ENCODE measurements at places on chromosomes 5 and 9. TPM values are rescaled to one million over a fixed set of nuclear protein-coding genes. Genes with fewer than 3 reads are reported as not detected.

DNA sequence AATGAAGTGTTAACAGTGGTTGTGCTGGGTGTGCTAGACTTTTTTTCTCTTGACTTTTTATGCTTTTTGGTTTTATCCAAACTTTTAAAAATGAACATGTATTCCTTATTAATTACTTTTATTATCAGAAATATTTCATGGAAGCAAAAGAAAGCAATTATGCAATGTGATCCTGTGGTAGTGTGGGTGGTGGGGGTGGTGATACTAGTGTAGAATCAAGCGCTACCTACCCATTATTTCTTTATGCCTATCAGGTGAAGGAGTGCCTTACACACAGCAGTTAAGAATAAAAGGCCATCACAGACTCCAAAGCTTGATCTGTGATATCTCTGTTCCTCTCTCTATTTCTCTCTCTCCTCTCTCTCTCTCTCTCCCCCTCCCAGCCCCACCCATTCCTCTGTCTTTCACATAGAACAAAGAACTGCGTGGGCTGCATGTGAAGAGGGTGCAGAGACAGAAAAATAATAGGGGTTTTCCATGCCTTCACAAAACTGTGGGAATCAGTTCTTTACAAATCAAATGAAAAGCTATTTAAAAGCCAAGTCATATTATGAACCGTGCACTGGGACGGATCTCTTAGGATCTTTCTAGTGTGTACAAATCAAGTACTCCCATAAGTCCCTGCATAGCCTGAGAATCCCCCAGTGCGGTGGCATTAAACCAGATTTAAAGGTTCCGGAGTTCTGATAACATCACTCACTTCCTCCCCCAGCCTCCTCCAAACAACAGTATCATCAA, 351.2 kb downstream of the RAB3C start:
- no peak for DNase-seq

GRCh38 chr5:56190497-56190896, 42.6 kb downstream of the ANKRD55 start:
- no peak for DNase-seq

DNA sequence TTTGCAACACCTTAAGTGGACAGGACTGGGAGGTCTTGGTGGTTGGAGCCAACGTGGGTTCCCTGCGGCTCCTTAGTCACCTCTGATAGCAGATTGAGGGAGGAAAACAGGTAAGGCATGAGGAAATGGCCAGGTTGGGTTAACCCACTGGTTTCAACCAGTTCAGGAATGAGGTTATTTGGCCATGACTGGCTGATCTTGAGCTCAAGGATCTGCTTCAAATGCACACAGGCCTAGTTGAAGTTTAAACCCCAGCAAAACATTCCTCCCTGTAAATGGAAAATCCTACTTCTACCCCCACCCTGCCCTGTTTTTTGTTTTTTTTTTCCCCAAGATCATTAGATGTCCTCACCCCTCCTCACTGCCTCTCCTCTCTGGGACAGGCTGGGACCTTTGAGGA, 3.2 kb upstream of the NUP214 start:
- DNase-seq = no peak

DNA sequence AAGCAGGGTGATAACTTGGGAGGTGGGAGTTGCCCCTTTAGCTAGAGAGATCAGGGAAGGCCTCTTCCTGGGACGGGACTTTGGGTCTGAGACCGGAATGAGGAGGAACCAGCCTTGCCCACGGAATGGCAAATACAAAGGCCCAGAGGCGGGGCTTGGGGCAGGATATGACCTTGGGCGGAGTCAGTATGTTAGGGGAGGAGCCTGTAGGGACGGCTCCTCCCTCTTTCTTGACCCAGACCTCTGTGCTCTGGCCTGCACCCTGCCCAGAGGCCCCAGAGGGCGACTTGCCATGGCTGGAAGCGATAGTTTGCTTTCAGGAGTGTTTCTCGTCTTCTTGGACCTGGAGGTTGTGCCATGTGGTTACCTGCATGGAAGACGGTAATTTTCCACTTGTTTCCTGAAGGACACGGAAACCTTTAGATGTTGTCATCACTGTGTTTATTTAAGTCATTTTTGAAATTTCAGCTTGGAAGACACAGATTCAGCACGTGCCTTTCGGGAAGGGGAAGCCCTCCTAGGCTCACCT, 85.6 kb downstream of the DAB2IP start:
- peak; percentile 88 for DNase-seq

DNA sequence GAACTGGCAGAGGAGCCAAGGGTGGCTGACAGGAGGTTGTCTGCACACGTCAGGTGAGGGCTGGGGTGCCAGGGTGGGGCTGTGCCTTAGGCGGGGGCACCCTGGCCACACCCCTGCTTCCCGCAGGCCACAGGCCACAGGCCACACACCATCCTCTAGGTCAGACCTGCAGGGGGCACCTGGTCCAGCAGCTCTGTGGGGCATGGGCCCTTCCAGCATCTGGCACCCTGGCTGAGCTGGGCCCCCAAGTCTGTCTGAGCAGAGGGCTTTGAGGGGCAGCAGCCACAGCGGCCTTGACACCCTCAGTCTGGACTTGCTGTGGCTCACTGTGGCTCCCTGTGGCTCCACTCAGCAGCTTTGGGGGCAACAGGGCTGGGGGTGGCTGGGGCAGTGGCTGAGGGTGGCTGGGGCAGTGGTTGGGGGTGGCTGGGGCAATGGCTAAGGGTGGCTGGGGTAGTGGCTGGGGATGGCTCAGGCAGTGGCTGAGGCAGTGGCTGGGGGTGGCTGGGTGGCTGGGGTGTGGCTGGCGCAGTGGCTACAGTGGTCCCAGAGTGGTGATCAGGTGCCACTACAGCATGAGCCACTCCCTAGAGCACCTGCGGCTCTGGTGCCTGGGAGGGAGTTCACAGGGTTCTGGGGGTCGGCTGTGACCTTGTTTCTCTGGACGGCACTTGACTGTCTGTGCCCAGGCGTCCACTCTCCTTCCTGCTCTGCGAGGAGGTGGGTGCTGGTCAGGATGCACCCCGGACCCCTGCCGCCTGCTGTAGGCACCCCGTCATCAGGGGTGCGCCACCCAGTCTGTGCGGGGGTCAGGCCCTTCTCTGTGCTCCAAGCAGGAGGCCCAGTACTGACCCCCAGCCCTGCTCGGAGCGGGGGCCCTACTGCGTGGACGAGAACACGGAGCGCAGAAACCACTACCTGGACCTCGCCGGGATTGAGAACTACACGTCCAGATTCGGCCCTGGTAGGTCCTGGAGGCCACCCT, 27.1 kb downstream of the NKD2 start:
- no peak for DNase-seq

DNA sequence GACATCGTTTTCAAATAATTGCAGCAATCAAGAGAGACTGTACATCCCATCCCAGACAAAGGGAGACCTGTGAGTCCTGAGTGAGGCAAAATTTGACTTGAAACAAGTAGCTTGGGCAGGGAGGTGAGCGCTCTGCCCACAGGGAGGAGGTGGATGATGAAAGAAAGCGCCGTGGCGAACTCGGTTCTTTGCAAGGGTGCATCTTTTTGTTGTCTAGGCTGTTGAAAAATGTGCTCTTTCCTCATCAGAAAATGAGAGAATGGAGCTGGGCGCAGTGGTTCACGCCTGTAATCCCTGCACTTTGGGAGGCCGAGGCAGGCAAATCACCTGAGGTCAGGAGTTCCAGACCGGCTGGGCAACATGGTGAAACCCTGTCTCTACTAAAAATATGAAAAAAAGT, 150.5 kb downstream of the GAPVD1 start:
- no peak for DNase-seq

- no peak for DNase-seq
These were observed 337.5 kb downstream of the ZNF608 start for GRCh38 chr5:124408738-124409453.

DNA sequence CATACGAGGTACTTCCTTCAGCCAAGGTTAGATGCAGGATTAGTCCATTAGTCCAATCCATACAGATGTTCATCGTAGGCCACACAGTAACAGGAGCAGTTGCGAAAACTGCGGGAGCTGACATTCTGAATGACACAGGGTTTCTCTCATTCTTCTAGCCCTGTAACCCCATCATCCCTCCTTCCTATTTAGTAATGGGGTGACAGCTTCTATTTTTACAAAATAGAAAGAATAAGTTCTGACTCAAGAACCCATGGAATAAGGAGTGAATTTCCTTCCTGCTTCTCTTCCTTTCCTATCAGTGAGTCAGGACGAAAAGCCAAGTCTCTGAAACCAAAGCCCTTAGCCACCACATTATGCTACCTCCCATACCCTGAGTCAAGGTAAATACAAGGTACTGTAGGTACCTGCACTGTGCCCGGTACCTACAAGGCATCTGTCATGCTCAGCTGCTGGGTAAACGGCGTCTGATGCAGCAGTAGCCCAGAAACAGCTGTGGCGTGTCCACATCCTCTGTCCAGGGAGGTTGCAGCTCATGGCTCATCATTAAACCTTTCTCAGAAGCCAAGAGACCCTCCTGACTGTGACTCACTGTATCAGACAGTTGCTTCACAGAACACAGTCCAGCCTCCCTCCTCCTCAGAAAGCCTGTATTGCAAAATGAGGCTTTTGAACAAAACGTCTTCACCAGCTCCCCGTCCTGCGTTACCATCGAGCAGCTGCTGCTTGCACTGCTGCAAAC, 84.2 kb downstream of the ESM1 start:
- no peak for DNase-seq

- DNase-seq = no peak
These were observed 57.6 kb downstream of the GLIS3 start for GRCh38 chr9:4242239-4242638.

GRCh38 chr9:15299374-15299939, 7.6 kb downstream of the TTC39B start:
- DNase-seq = no peak

DNA sequence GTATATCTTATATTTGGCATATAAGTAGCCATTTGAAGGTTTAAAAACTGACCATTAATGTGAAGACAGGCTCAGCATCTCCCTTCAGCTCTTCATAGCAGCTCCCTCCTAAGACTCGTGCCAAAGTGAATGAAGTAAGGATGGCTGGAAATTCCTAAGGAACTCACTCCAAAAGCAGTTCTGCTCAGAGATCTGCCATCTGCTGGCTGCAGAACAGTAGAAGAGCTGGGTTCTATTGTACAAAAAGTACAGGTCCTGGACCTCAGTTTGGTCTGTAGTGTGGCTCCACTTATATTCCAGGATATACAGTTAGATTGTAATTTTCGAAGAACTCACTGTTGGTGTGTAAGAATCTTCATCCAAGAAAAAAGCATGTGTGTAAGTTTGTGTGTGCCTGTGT, 104.9 kb upstream of the RUSC2 start:
- peak; percentile 18 for DNase-seq

DNA sequence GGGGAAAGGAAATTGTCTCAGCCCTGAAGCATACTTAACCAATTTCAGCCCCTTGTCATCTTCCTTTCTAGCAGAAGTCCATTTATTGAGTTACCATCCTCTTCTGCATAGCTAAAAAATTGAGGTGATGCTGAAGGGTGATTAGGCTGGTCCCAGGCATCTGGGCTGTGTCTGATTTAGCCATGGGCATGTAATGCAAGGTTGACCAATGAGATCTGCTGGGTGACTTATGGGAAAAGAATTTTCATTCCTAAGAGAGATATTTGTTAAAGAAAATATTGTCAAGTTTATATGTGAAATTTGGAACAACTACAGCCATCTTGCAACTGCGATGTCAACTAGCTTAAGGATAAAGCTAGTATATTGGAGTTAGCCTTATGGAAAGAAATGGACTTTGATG, 5.1 kb downstream of the ITGA2 start:
- DNase-seq = no peak

DNA sequence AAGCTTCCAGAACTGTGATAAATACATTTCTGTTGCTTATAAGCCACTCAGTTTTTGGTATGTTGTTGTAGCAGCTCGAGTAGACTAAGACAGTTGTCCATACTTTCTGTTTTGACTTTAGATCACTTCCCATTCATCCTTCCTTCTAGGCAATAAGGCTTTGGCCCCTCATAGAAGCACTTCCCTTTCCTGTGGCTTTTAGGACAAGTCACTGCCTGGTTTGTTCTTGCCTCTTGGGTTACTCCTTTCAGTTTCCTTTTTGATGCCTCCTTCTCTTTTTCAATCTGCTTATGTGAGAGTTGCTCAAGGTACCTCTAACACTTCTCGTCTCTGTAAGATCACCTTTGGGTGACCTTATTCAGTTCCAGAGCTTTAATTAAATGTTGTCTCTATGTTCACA, 72.4 kb upstream of the NTRK2 start:
- DNase-seq = no peak

DNA sequence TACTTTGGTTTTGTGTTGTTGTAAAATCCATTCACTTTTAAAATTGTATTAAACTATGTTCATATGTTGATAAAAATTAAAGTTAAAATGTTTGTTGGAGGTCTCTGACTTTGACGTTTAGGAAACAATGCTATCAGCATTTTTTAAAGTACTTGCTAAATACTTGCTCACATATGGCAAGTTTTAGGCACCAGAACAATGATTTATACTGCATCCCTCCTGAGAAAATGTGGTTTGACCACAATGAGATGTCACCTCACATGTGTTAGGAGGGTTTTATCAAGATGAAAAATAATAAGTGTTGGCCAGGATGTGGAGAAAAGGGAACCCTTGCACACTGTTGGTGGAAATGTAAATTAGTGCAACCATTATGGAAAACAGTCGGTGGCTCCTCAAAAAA, 180.8 kb downstream of the HSD17B3 start:
- DNase-seq = no peak

DNA sequence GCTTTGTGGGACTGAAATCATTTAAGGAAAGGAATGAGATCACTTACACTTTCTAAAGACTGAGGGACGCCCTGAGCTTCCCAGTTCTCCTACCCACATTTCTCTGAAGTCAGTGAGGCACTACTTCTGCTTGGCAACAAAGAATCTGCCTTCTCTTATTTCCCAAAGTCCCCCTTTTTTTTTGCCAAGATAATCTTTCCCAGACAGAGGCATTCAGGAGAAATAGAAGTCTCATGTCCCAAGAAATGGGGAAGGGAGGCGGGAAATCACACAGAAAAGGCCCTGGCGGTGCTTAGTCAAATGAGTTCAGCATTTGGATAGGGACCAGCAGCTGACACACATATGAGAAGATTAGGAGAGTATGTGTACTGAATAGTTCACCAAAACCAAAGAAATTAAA, 159.7 kb downstream of the MUSK start:
- peak; percentile 11 for DNase-seq

DNA sequence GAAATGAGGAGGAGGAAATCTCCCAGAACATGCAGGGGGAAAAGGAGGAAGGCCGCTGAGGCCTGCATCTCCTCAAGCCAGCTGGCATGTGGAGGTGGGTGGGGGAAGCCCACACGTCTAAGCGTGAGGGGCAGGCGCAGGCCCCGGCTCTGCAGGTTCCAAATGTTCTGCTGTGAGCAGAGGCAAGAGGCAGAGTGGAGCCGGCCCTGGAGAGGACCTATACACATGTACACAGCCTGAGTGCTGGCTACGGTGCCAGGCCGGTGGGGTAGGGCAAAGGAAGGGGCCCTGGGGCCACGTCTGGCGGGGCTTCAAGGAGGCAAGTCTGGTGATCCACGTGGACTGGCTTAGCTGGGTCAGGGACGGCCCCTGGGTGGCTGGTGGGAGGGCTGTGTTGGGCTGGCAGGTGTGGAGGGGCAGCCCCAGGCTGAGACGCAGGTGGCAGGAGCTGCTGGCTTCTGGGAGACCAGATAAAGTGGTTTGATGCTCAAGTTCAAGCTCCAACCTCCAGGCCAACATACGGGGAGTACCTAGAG, 26.4 kb downstream of the LPCAT1 start:
- DNase-seq = no peak

- DNase-seq = no peak
These were observed 1.9 kb downstream of the ENTPD8 start for GRCh38 chr9:137439158-137439714.

- DNase-seq = no peak
These were observed 3.8 kb downstream of the P4HA2 start for GRCh38 chr5:132223861-132224260.

Gene NRG2
- 0.70 TPM for total RNA-seq

Gene CCL28
- 3.4 TPM for total RNA-seq

Gene ANGPTL2
- total RNA-seq = 7.1 TPM

Gene RANBP17
- 53.1 TPM for total RNA-seq

Gene SPATA31A3
- total RNA-seq = not detected

Data from GM23338 (cell line).